ENCODE measurements at places on chromosomes 3 and 15.

- DNase-seq, result no peak
These were observed 37.9 kb downstream of the RPLP1 start for GRCh38 chr15:69490356-69491037.

DNA sequence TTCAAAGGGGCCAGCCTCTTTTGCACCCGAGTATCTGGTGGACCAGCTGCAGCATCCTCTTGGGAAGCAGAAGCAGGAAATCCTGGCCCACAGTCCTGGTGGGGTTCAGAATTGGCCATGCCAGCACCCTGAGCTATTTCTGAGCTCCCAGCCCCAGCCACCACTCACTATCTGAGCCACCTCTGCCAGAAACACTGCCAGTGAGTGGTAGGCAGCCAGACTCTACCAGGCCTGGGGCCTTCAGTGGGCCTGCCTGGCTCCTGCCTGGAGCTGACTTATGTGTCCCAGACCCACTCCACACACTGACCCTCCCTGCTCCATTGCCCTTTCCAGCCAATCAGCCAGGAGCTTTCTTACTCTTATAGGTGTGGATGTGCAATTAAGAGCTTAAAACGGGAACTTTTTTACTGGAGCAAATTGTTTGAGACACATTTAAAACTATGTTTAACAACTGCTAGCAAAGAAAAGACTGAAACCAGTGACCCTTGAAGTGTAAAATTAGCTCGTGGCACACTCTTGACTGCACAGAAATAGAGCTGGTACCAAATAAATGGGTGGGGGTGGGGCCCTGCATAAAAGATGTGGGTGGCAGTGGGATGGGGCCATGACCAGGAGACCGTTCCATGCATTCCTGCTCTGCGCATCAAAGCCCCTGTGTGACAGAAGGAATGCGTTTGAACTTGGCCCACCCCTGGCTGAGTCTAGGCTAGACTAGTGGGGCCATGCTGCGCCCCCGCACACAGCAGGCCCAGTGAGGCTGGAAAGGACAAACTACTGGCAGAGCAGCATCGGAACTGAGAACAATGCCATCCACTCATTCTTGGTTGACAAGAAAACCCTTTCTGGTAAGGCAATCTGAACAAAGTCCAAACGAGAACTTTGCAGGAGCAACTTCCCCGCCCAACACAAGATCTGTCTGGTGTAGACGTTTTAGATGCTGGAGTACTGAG, 48.0 kb downstream of the CTNNB1 start:
- no peak for DNase-seq

DNA sequence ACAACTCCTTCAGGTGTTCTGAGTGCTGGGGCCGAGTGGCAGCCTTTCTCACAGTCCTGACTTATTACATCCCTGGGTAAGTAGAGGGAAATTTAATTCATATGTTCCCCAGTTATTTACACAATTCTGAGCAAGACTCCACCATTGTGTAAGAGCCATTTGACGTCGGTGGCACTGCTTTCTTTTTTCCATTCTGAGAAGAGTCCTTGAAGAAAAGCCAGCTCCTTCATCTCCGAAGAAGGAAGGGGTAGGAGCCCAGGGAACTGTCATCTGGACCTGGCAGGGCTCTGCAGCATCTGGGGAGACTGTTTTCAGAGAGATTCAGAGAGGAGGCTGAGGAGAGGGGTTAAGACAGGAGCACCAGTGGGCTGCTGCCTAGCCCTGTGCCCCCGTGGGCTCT, 22.6 kb upstream of the MASP1 start:
- no peak for DNase-seq

DNA sequence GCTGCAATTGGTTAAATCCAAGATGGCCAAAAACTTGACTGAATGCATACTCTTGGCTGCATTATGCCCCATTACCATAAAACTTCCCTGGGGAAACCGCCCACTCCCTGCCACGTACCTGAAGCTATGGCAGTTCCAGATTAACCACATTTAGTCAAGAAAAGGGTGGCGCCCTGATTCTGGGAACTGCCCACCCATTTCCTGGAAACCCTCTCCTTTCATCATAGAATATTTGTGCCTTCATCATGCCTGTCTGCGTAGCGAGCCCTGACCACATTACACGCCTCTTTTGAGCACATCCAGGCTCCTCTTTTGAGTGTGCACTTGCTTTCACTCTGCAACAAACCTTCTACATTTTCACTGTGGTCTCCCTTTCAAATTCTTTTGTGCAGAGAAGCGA, 5.2 kb downstream of the LINS1 start:
- DNase-seq, result peak; percentile 69

- no peak for DNase-seq
These were observed 170.5 kb downstream of the CTNNB1 start for GRCh38 chr3:41369838-41370237.

DNA sequence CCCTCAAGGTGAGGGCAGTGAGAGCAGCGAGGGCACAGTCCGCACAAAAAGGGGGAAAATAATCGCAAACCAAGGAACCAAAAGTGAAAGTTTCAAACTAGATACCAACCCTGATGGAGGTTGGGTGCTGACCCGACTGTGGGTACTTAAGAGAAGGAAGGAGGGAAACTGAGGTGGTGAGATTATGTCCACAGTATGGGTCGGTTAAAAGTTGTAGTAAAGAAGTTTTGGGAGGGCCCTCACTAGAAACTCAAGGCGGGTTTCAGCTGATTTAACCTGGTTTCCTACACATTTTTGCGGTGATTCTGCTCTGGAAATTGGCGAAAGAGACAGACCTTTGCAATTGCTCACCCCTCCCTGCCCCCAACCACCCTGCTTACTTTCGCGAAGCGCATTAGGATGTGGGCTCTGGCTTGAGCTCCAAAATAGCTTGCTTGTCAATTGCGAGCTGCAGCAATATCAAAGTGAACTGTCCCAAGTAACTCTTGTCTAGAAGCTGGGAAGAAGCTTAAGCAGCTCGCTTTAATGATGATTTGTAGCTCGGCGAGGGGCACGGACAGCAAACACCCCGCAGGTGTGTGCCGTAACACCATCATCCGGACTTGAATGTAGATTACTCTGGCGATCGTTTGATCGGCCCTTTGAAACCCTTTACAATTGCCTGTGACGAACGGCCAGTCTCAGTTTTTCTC, 15.8 kb downstream of the SOX2 start:
- DNase-seq, result no peak

DNA sequence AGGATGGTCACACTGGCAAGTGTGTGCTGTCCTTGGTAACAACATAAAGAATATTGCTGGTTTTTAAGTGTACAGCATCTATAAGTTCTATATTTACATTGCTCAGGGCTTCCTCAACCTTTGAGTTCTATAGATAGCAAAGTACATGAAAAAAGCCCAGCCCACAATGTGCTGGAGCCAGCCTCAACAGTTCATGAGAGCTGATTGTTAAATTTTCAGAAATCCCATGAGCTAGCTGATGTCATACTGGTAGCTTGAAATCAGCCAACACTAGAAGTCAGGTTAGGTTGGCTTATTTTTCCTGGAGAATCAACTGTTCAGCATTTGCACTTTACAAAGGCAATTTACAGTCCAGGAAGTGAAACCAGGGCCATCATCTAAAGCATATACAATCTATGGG, 102.8 kb downstream of the STRIT1 start:
- DNase-seq, result no peak

DNA sequence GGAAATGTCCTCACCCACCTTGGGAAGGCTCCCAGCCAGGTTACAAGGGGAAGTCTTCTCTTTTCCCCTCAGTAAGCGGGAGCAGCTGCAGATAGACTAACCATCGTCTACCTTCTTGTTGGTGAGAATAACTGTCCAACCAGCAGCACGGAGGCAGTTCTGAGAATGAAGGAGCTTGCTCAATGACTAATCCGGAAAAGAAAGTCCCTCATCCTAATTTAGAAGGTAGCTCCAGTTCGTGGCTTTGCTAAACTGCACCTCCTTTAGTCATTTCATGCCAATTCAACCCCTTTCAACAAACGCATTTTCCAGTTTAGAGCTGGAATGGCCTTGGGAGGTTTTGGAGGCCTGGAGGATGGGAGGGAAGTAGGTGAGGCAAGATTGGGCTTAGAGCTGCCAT, 527.4 kb upstream of the PROK2 start:
- DNase-seq, result no peak

GRCh38 chr3:48425281-48425812, 4.5 kb downstream of the PLXNB1 start:
- DNase-seq, result no peak

DNA sequence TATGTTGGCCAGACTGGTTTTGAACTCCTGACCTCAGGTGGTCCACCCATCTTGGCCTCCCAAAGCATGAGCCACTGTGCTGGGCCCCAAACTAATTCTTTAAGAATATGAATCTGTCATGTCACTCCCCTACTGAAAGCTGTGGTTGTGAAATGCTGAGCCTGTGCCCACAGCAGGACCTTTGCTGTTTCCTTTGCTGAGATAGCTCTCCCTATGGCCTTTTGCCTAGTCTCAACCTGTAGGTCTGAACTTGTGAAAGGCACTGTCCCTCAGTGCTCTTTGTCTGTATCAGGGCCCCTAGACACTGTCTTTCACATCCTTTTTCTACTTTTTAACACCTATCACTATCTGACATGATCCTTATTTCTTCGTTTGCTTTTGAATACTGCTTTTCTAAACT, 62.7 kb upstream of the CCR4 start:
- DNase-seq, result no peak

DNA sequence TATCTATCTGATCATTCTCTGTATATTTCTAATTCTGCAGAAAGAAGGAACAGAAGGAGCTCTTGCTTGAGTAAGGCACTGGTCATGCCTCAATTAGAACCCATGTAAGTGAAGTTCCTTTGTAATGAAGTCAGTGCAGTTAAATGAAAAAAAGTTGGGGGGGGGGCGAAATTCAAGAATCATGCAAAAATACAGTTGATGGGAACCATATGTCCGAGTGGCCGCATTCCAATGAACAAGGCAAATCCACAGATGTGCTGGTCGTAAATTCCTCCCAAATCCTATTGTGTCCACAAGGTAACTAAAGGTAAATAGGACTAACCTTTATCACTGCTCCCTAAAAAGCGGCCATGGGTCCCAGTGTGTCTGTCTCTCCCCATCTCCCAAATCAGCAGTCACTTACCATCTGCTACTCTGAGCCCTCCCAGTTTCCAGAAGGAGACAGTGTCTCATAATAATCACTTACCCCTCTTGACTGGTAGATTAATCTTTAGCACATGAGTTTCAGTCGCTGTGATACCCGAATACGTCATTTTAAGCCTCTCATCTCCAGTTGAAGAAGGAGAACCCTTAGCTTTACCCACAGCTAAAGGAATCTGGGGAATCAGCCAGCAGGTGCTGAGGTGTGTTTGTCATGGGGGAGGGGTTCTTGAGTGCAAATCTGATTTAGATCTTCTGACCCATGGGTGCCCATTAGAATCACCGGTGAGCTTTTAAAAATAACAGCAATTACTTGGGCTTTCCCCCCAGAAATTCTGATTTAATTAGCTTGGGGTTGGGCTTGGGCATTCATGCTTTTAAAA, 56.3 kb upstream of the EPHB3 start:
- no peak for DNase-seq

DNA sequence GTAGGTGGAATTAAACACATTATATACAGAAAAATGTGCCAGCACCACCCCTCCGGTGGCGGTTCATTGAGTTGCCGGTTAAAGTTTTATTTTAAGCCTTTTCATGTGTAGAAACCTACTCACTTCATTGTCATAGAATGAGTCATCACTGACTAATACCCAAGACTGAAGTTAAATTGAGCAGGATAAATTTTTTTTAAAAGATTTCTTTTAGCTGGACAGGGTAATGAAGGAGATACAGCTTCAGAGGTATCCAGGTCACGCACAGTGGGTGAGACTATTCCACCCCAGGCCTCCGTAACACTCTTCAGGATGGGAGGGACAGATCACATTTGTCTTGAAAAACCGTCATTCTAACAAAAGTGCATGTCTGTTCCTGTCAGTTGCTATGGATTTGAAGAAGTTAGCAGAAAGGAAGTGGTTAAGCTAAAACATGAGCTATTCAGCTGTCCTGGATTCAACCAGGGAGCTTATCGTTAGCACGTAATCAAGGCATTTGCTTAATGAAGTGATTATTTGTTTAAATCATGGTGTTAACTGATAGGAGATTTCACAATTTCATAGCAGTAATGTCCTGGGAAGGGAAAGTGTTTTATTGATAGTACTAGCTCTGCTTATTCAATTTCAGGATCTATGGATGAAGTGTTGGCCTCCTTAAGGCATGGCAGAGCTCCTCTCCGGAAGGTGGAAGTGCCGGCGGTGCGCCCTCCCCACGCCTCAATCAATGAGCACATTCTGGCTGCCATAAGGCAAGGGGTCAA, 23.4 kb downstream of the WHAMM start:
- DNase-seq, result peak; percentile 19
